Cardiac septum (tissue), 1 donor: ENCODE measurements at places on chromosomes 5 and 9. TPM values are rescaled to one million over a fixed set of nuclear protein-coding genes. Genes with fewer than 3 reads are reported as not detected.

Gene IL5
- not detected for total RNA-seq

Gene GPX3
- 461 TPM for total RNA-seq

Gene REXO4
- total RNA-seq: 12.2 TPM

DNA sequence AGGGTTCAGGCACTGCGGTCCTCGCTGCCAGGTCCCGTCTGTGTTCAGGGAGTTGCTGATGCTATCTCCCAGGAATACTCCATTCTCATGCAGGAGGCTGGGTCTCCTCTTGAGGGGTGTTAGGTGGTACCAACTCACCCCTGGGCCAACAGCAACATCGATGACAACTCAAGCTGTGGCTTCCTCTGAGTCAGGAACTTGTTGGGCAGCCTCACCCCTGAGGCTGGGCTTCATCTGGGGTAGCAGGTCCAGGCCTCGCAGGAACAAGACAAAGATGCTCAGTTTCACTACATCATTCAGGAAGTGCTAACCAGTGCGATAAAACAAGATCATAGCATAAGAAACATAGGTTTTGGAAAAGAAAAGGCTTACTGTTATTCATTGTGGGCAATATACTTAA lies 125.9 kb downstream of the SYK start:
- no peak for DNase-seq

GRCh38 chr9:137128862-137129455 lies 10.0 kb upstream of the GRIN1 start:
- DNase-seq: no peak

- DNase-seq: no peak
These were observed 79.4 kb upstream of the GLRA1 start for GRCh38 chr5:152004095-152004494.

- DNase-seq: no peak
These were observed 66.8 kb upstream of the ITGA2 start for GRCh38 chr5:52922384-52922783.

DNA sequence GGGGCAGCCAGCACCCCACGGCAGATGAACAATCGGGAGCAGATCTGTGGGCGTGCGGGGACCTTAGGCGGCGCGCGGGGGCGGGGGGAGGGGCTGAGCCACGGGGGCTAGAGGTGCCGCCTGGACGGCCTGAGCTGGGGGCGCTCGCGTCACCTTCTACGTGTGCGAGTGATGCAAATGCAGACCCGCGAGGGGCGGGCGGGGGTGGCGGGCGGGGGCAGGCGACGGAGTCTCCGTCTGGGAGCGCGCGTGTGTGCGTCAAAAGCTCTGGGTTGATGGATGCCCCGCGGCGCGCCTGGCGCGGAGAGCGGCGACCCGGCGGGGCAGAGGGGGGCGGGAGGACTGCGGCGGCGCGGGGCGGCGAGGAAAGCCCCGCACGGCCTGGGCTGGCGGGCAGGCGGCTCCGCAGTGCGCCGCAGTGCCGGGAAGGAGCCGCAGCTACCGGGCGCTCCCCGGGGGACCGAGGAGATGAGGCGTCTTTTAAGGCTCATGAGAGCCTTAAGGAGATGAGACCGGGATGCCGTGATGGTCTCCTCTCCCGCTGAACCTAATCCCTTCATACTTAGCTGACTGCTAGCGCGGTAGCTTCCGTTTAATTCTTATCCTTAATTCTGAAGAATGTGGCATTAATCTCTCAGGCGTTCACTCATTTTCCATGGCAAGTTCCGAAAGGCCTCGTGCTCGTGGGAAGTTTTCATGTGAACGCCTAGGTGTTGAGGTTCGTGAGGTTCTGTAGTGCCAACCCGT lies 1.5 kb downstream of the SV2C start:
- no peak for DNase-seq

- no peak for DNase-seq
These were observed 192.2 kb downstream of the C9orf152 start for GRCh38 chr9:110015759-110016158.

- no peak for DNase-seq
These were observed 96.3 kb upstream of the TMEM161B start for GRCh38 chr5:88364991-88365390.
